ENCODE measurements at places on chromosomes 1 and 21. TPM values are rescaled to one million over a fixed set of nuclear protein-coding genes. Genes with fewer than 3 reads are reported as not detected.

ZNF593 gene
- 65.8 TPM for polyA plus RNA-seq

- DNase-seq: no peak
These were observed 3.2 kb downstream of the IRF6 start for GRCh38 chr1:209802780-209803152.

DNA sequence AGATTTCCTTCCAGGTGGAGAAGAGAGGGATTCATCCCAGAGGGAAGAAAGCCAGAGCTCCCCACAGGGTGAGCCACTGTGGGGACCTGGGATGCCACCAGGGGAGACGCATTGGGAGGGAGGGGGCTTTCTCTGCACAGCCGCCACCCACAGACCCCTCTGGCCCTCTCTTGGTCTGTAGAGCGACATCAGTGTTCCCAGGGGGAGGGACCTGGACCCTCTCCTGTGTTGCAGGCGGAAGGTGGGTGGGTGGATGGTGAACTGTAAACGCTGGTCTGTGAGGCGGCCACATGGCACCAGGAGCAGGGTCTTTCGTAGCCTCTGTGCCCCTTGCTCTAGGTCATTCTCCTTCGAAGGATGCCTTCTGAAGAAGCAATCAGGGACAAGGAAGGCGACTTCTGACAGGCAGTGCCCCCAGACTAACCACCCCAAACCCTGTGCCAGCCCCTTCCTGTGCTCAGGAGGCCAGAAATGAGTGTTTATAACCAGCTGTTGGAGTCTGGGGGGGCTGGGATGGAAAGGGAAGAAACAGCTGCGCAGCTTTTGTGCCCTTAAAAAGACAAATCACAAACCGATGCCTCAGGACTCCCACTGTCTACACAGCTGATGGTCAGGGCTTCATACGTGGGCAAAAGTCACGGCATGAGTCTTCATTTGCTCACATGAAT, 121.4 kb upstream of the ZBTB40 start:
- no peak for DNase-seq

DNA sequence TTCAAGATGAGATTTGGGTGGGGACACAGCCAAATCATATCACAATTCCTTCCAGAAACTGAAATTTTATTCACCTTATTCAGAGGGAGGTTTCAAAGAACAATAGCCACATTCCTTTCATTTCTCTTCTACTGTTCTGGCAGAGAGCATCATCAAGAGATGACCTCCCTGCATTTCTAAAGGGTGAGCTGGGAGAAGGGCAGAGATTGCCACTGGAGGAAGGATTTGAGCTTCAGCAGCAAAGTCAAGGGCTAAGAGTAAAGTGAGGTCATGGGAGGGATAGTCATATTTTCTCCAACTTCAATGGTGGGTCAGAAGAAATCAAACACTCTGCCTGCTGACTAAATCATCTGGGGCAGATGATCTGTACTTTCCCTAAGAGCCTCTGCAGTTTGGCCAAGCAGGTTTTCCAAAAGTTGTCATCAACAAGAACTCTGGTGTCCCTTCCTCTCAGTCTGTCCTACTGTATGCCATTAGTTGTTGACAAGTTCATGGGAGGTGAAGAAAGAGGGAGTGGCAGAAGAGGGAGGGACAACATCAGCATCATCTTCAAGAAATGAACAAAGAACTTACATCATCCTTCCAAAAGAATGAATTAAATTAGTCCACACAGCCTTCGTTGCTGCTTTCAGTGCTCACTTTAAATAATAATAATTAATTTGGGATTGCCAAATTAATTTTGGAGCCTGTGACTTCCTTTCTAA, 298.3 kb downstream of the ASTN1 start:
- DNase-seq: peak; percentile 86
